Activated naive CD4-positive, alpha-beta T cell treated with anti-CD3 and anti-CD28 coated beads for 36 hours (primary cell): ENCODE measurements at places on chromosomes 1 and 21.
A peak's percentile ranks its signal among the peaks of the same experiment; 100 is the strongest.

GRCh38 chr1:199724049-199724448, 303.5 kb upstream of the NR5A2 start:
- no peak overlapping the region for H3K4me3 ChIP-seq
- no peak overlapping the region for H3K27ac ChIP-seq
- DNase-seq, result no peak
- peaks cover 5% of the 10 kb centered on the region for H3K4me1 ChIP-seq
- H3K27me3 ChIP-seq, result peaks cover 19% of the 10 kb centered on the region
- H3K36me3 ChIP-seq, result no peaks in the 10 kb centered on the region

DNA sequence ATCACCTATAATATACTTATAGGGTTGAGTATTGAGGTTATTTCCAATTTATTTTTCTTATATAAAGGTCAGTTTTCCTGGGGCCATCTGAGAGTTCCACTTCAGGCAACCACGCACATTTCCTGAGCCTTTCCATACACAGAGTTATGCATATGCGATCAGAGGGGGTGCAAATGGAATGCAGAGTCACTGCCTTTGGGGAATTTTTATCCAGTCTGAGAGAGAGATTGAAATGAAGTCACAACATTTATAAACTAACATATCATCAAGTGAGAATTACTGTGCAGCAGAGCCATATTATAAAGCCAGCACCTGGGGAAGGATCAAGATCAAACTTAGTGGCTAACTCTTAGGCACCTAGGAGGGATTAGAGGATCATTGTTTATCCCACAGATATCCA, 299.9 kb upstream of the PLXNA2 start:
- H3K4me3 ChIP-seq, result no peak overlapping the region
- no peak for DNase-seq

GRCh38 chr1:40984531-40984930, 5.0 kb downstream of the CTPS1 start:
- H3K36me3 ChIP-seq, result peaks cover 78% of the 10 kb centered on the region
- no peak overlapping the region for H3K4me3 ChIP-seq
- peak overlapping the region; percentile 67 for H3K27ac ChIP-seq
- no peaks in the 10 kb centered on the region for H3K27me3 ChIP-seq
- H3K4me1 ChIP-seq, result peaks cover 55% of the 10 kb centered on the region

GRCh38 chr1:153546371-153546770, 765 bp upstream of the S100A4 start:
- peak overlapping the region; percentile 93 for H3K27ac ChIP-seq
- H3K4me3 ChIP-seq, result no peak overlapping the region
- no peak for DNase-seq
- no peaks in the 10 kb centered on the region for H3K36me3 ChIP-seq

- H3K4me1 ChIP-seq, result no peaks in the 10 kb centered on the region
- H3K4me3 ChIP-seq, result no peak overlapping the region
- H3K36me3 ChIP-seq, result no peaks in the 10 kb centered on the region
- no peaks in the 10 kb centered on the region for H3K27me3 ChIP-seq
- no peak for DNase-seq
These were observed 195.2 kb upstream of the CHODL start for GRCh38 chr21:18049461-18049860.

DNA sequence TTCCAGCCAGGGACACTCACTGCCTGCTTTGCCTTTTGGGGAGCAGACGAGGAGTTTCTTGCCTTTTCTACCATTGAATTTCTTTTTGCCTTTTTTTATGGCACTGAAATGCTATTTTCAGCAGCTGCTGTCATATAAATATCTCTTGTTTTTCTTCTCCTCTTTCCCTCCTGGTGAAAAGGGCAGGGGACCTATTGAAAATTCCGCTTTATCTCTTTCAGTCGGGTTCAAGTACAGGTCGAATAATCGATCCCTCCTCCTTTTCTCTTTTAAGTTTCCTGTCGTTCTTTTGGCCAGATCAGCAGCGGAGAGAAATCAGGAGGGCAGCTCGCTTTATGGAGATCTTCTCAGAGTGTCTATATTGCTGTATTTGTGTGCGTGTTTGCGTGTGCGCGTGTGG, 67.4 kb upstream of the CASZ1 start:
- H3K27ac ChIP-seq, result no peak overlapping the region
- peaks cover 53% of the 10 kb centered on the region for H3K27me3 ChIP-seq
- DNase-seq, result no peak
- H3K4me3 ChIP-seq, result no peak overlapping the region
- H3K4me1 ChIP-seq, result peaks cover 12% of the 10 kb centered on the region

DNA sequence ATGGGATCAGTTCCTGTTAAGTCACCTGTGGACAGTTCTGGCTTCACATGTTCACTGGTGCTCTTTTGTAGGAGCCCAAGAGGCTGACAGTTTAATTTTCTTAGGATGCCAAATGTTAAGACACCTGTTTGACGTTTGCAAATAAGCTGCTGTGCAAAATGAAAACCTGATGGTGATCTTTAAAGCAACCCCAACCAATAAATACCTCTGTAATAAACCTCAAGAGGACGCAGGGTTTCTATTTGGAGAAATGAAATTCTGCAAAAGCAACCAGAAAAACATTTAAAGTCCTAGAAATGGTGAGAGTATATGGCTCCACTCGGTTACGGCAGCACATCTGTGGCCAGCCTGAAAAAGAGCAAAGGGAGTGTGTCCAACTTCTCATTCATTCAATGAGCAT, 5.7 kb upstream of the RHEX start:
- no peak for DNase-seq
- peaks cover 36% of the 10 kb centered on the region for H3K4me1 ChIP-seq
- H3K4me3 ChIP-seq, result no peak overlapping the region
- no peaks in the 10 kb centered on the region for H3K36me3 ChIP-seq

DNA sequence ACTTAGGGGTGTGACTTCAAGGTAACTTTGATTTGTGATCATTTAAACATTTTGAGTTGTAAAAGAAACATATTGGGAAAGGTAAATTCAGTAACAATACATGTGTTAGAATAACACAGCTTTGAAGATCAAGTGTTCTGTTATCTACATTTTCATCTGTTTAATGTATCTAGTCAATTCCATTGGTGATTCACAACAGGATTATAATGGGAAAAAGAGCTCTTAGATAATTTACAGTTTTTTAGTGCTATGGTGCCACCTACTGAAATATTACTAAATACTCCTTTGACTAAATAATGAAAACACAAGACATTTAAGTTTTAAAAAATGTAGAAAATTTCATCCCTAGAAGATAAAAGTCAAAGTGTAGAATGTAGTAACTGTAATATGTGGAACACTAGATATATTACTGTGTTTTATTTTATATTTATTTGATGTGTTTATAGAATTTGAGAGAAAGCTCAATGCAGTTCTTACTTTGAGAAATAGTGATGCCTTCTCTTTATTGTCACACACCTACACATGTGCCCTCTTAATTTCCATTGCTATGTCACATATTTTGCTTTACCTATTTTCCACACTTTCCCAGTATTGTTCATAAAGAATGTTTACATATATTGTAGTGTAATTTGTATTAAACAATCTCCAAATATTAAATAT, 47.4 kb downstream of the PTPRC start:
- peak overlapping the region; percentile 93 for H3K27ac ChIP-seq
- peak overlapping the region; percentile 58 for H3K4me3 ChIP-seq
- DNase-seq, result no peak
- H3K27me3 ChIP-seq, result no peaks in the 10 kb centered on the region
- H3K36me3 ChIP-seq, result peaks cover 48% of the 10 kb centered on the region

GRCh38 chr1:160640359-160641123, 6.3 kb downstream of the SLAMF1 start:
- peaks cover 91% of the 10 kb centered on the region for H3K36me3 ChIP-seq
- peak overlapping the region; percentile 99 for H3K4me3 ChIP-seq

DNA sequence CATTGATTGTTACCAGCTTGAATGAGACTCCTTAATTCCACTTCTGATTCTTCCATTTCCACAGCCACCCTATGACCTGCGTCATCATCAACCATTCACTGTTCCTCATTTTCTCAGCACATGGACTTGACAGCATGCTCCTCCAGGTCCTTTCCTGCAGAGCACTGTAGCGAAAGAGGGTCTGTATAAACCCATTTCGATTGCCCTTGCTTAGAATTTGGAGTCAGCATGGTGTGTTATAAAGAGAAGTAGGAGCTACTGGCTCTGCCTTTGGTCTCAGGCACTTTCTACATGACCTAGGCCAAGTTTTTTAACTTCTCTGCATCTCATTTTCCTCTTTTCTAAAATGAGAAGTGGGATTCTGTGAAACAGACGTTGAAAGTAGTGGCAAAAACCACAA, 133.8 kb downstream of the AK5 start:
- no peaks in the 10 kb centered on the region for H3K27me3 ChIP-seq
- no peak overlapping the region for H3K4me3 ChIP-seq
- peaks cover 26% of the 10 kb centered on the region for H3K36me3 ChIP-seq
- H3K27ac ChIP-seq, result no peak overlapping the region
- H3K4me1 ChIP-seq, result peaks cover 36% of the 10 kb centered on the region

GRCh38 chr1:1199141-1199960, 7.0 kb downstream of the TNFRSF18 start:
- peaks cover 2% of the 10 kb centered on the region for H3K36me3 ChIP-seq
- H3K27me3 ChIP-seq, result no peaks in the 10 kb centered on the region
- peaks cover 9% of the 10 kb centered on the region for H3K4me1 ChIP-seq
- peak overlapping the region; percentile 83 for H3K27ac ChIP-seq
- peak overlapping the region; percentile 59 for H3K4me3 ChIP-seq

DNA sequence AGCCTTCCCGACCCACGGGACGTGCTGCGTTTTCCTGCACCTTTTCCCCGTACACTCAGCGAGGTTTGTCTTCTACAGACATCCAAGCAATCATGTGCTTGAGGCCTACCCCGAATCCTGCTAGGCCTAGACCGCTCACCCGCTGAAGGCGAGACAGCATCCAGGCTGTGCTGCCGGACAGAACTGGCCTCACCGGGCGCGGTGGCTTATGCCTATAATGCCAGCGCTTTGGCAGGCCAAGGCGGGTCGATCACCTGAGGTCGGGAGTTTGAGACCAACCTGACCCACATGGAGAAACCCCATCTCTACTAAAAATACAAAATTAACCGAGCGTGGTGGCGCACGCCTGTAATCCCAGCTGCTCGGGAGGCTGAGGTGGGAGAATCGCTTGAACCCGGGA, 54.1 kb downstream of the ECE1 start:
- H3K4me3 ChIP-seq, result no peak overlapping the region
- DNase-seq, result no peak
- H3K36me3 ChIP-seq, result peaks cover 33% of the 10 kb centered on the region
- no peaks in the 10 kb centered on the region for H3K27me3 ChIP-seq
- H3K4me1 ChIP-seq, result no peaks in the 10 kb centered on the region
- H3K27ac ChIP-seq, result no peak overlapping the region

GRCh38 chr21:41848958-41849580, 30.1 kb downstream of the PRDM15 start:
- H3K27me3 ChIP-seq, result no peaks in the 10 kb centered on the region
- no peak for DNase-seq
- H3K4me1 ChIP-seq, result no peaks in the 10 kb centered on the region
- no peak overlapping the region for H3K4me3 ChIP-seq
- no peak overlapping the region for H3K27ac ChIP-seq

GRCh38 chr21:40436261-40436660, 410.7 kb downstream of the DSCAM start:
- no peak overlapping the region for H3K4me3 ChIP-seq
- no peak overlapping the region for H3K27ac ChIP-seq
- H3K4me1 ChIP-seq, result no peaks in the 10 kb centered on the region
- H3K36me3 ChIP-seq, result no peaks in the 10 kb centered on the region

DNA sequence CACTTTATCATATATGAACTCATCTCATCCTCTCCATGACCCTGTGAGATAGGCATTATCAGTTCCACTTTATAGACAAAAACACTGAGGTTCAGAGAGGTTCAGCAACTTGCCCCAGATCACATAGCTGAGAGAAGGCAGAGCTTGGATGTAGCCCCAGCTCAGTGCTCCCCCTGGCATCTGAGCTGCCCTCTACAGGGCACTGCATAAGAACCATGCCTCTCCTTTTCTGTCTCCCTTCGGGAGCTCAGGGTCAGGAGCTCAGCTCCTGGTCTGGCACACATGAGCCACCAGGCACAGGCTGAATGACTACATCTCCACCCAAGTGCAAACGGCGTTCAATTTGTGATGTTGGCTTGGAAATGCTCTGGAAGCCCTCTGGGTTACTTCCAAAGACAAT, 16.9 kb downstream of the RAB7B start:
- no peak overlapping the region for H3K27ac ChIP-seq
- no peaks in the 10 kb centered on the region for H3K4me1 ChIP-seq
- no peak for DNase-seq
- no peak overlapping the region for H3K4me3 ChIP-seq
- no peaks in the 10 kb centered on the region for H3K27me3 ChIP-seq

DNA sequence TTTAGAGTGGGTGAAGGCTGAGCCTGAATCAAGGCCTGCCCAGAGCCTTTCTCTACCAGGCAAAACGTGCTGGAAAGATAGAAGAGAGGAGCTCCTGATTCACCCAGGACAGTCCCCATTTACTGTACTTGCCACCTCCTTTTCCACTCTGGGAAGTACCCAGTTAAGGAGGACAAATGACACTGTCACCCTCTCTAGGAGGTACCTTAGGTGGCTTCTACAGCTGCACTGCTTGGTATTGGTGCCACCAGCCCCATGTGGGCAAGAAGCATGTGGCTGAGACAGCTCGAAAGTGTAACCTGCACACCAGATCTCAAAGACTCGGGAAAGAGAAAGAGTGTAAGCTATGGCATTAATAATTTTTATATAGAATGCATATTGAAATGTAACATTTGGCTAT, 42.3 kb downstream of the RUNX1 start:
- H3K4me3 ChIP-seq, result no peak overlapping the region
- no peak overlapping the region for H3K27ac ChIP-seq
- H3K36me3 ChIP-seq, result no peaks in the 10 kb centered on the region
- peaks cover 89% of the 10 kb centered on the region for H3K4me1 ChIP-seq
- DNase-seq, result no peak
- H3K27me3 ChIP-seq, result no peaks in the 10 kb centered on the region

DNA sequence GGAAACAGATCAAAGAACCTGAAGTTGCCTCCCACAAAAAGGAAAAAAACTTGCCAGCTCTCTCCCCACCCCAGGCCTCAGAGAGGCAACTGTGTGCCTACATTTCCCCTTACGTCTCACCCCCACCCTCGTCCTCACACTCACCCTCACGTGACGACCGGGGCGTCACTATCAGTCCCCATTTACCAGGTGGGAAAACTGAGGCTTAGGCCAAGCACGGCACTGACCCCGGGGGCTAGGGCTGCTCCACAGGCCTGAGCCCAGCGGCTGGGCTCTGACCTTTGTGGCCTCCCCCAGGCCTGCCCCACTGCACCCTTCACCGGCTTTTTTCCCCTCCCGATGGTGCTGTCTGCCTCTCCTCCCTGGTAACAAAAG, 51.5 kb upstream of the RUNX3 start:
- H3K36me3 ChIP-seq, result peaks cover 3% of the 10 kb centered on the region
- H3K4me3 ChIP-seq, result peak overlapping the region; percentile 7
- H3K4me1 ChIP-seq, result peaks cover 88% of the 10 kb centered on the region
- peak; percentile 76 for DNase-seq

- no peak overlapping the region for H3K27ac ChIP-seq
- peaks cover 18% of the 10 kb centered on the region for H3K4me1 ChIP-seq
- peaks cover 17% of the 10 kb centered on the region for H3K27me3 ChIP-seq
- H3K36me3 ChIP-seq, result no peaks in the 10 kb centered on the region
- no peak for DNase-seq
These were observed 57.8 kb upstream of the CACNA1E start for GRCh38 chr1:181425566-181425965.
